Lung (tissue), 17 donors: ENCODE measurements at places on chromosomes 1 and 21. TPM values are rescaled to one million over a fixed set of nuclear protein-coding genes. Genes with fewer than 3 reads are reported as not detected.

- no peaks in the 10 kb centered on the region for H3K27me3 ChIP-seq
- H3K4me3 ChIP-seq, result no peak overlapping the region
- H3K36me3 ChIP-seq, result peaks cover 41% of the 10 kb centered on the region
These were observed 50.1 kb downstream of the VPS13D start for GRCh38 chr1:12279728-12280464.

DNA sequence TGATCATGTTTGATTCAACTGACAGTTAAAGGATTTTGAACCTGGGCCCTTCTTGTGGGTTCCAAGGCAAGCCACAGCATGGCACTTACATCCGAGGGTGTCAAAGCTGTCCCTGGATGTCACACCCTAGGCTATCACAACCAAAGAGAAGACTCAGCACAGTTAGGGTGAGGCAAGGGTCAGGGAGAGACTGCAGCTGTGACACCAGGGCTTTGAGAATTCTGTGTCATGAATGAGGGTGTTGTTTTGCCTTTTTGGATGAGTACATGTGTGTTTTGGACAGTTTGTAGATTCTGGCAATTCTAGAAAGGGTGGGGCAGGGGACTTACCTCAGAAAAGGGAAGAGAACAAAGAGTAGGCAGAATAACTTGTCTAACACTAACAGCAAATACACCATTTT, 37.8 kb upstream of the ZNF326 start:
- DNase-seq, result no peak
- H3K4me1 ChIP-seq, result no peaks in the 10 kb centered on the region
- no peak overlapping the region for H3K4me3 ChIP-seq

LRRC71 gene
- 4.9 TPM for total RNA-seq

DNA sequence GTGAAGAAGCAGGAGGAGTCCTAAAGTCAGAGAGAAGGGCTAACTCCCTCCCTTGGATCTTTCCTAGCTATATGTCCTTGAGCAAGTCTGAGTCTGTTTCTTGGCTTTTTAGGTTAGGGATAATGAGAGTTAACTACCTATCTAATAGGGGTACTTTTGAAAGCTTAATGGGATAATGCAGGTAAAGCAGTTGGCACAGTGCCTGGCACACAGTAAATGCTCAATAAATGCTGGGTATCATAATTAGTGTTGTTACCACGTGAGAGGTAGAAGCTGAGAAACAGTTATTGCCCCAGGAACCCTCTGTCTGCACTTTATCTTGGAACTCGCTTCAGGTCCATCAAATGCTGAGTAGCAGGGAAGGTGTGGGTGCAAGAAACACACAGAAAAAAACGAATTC, 5.5 kb downstream of the LRRN2 start:
- DNase-seq, result no peak
- H3K27ac ChIP-seq, result no peak overlapping the region

SHISAL2A gene
- total RNA-seq, result 1.7 TPM

LORICRIN gene
- not detected for total RNA-seq

DNA sequence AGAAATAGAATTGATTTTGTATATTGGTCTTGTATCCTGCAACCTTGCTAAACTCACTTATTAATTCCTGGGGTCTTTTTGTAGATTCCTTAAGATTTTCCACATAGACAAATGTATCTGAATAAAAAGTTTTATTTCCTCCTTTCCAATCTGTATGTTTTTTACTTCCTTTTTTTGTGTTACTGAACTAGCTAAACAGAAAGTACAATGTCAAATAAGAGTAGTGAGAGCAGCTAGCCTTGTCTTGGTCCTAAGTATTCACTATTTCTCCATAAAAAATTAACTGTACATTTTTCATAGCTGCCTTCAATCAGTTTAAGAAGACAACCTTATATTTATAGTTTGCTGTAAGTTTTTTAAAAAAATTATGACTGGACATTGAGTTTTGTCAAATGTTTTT, 74.9 kb downstream of the FASLG start:
- no peaks in the 10 kb centered on the region for H3K27me3 ChIP-seq
- no peak overlapping the region for H3K27ac ChIP-seq
- H3K36me3 ChIP-seq, result no peaks in the 10 kb centered on the region
- H3K4me3 ChIP-seq, result no peak overlapping the region
- H3K4me1 ChIP-seq, result no peaks in the 10 kb centered on the region
- no peak for DNase-seq

OR2C3 gene
- total RNA-seq, result not detected

- no peak overlapping the region for H3K27ac ChIP-seq
- no peak overlapping the region for H3K4me3 ChIP-seq
- no peaks in the 10 kb centered on the region for H3K36me3 ChIP-seq
- H3K27me3 ChIP-seq, result no peaks in the 10 kb centered on the region
These were observed 55.2 kb downstream of the FNBP1L start for GRCh38 chr1:93503163-93503562.

DNA sequence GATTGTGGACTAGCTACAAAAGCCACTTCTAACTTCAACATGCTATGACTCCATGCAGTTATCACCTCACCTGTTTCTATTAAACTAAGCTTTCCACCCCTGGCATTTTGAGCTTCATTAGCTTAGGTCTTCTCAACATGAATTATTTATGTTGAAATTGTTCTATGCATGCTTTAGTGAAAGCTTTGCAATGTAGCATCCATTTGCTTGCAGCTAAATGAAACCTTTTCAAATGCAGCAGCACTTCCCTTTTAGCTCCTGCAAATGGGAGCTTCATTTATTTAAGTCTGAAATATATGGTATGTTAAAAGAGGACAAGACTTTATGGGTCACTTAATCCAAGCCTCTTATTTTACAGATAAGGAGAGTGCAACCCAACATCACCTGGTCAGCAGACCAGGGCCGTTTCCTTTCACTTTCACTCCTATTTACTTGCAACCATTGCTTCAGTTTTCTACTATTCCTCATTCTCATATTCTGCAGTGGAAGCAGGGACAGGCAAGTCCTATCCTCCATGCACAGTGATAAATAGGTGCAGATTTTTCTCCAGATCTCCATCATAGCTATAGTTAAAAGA, 56.4 kb upstream of the SAMSN1 start:
- H3K27ac ChIP-seq, result no peak overlapping the region
- H3K27me3 ChIP-seq, result no peaks in the 10 kb centered on the region
- no peaks in the 10 kb centered on the region for H3K4me1 ChIP-seq
- no peak overlapping the region for H3K4me3 ChIP-seq
- DNase-seq, result no peak

GRCh38 chr21:44305691-44306090, 5.8 kb downstream of the PFKL start:
- no peaks in the 10 kb centered on the region for H3K27me3 ChIP-seq
- peak overlapping the region; percentile 59 for H3K27ac ChIP-seq
- H3K4me3 ChIP-seq, result no peak overlapping the region
- peaks cover 20% of the 10 kb centered on the region for H3K36me3 ChIP-seq

CFHR1 gene
- 0.82 TPM for total RNA-seq
